Esophagus squamous epithelium (tissue), 5 donors: ENCODE measurements at places on chromosomes 3 and 15.

GRCh38 chr3:105409364-105409763, 42.7 kb downstream of the ALCAM start:
- DNase-seq = no peak

DNA sequence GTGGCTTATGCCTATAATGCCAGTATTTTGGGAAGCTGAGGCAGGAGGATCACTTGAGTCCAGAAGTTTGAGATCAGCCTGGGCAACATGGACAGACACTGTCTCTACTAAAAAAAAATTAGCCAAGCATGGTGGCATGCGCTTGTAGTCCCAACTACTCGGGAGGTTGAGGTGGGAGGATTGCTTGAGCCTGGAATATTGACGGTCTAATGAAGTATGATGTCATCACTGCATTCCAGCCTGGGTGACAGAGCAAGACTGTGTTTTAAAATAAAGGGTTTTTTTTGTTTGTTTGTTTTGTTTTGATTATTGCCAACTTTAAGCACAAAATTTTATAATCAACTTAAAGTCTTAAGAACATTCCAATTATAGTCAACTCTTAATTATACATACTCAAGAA, 6.8 kb downstream of the PLSCR1 start:
- DNase-seq = no peak

DNA sequence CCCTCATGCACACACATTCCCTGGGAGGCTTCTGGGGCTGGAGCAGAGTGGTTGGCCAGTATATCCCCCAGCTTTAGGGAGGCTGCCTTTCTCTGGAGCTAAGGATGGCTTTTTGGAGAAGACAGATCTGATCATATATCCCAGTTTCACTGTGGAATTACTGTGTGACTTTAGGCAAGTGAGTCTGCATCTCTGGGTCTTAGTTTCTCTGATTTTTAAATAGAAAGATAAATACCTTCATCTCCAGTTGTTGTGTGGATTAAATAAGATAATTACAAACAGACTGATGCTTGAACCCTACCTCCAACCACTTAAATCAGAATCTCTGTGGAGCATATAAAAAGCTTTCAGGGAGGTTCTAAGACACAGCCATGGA, 11.1 kb upstream of the WNT7A start:
- DNase-seq = no peak

DNA sequence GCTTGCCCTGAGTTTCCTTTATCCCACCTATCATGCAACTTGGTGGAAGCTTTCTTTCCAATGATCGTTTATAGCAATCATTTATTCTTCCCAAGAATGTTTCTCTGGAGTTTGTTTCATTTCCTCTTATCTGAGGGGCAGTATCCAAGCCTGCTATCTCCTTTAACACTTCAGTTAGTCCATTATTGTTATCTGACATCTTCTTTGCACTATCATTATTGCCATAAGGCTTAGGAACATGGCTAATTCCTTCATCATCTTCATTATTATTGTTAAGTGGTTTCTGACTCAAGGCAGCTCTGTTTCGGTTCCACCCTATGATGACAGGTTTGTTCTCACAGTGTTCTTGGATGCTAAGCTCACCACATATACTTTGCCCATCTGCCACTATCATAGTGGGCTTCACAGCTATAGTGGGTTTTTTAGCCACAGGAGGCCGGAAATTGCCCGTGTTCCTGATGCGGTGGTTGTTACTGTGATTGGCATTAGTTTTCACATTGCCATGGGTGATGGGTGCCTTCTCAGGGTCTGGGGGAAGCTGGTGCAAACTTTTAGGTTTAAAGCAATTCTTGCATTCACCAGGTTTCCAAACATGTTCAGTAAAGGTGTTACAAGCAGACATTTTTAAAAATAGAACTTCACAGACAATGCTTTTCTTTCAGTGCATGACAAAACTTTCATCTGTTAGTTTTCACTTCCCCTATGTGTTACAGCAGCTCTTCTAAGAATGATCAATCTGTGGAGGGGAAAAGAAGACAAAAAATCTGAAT, 110.6 kb upstream of the TSPAN3 start:
- DNase-seq = no peak

- no peak for DNase-seq
These were observed 9.8 kb upstream of the ATP13A5 start for GRCh38 chr3:193388361-193388760.

GRCh38 chr15:75032395-75032794, 9.0 kb downstream of the PPCDC start:
- DNase-seq = no peak

DNA sequence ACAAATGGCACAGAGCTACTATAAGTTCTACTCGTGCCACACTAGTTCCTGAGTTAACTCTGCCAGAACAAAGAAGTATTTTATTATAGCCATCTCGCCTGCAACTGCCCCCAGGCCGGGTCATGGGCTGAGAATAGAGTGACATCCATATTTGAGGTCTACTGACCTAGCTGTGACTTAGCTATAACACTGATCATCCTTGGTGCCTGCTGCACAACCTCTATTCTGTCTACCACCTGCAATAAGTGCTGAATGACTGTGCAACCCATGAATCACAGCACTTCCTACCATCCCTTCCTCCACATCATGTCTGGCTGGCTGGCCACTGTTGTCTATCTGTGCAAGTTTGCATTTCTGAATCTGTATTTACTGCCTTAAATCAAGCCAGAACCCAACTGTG, 506.5 kb upstream of the TBL1XR1 start:
- no peak for DNase-seq

GRCh38 chr3:72818905-72819304, 29.3 kb downstream of the SHQ1 start:
- no peak for DNase-seq

DNA sequence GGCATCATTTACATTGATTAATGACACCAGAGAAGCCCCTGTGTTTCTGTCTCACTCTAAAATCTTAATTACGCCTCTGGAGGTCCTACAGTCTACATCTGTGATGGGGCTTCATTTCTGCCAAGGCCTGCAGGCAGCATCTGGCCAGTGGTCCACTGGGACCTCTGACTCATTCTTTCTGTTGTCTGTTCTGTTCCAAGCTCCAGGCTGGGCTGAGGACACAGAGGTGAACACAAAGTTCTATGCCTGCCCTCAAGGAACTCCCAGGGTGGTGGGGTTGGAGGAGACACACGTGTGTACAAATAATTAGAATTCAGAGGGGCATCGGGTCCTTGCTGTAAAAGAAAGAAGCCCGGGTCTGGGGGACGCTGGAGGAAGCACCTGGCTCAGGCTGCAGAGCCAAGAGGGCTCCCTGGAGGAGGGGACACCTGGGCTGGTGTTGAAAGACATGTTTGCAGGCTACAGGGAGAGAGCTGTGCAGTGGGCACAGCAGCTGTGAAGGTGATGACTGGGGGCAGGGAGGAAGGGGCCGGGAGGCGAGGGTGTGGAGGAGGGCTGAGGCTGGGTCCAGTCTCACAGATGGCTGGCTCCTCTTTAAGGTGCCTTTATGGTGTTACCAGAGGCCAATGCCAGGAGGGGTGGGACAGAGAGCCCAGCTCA, 103.3 kb upstream of the PRR23E start:
- no peak for DNase-seq

- DNase-seq = no peak
These were observed 4.7 kb upstream of the OCA2 start for GRCh38 chr15:28103831-28104230.

- no peak for DNase-seq
These were observed 446.8 kb downstream of the IGSF11 start for GRCh38 chr3:118587847-118588246.

GRCh38 chr3:115581362-115582135, 41.8 kb upstream of the GAP43 start:
- no peak for DNase-seq

GRCh38 chr15:57458356-57458781, 82.1 kb downstream of the CGNL1 start:
- DNase-seq = no peak

DNA sequence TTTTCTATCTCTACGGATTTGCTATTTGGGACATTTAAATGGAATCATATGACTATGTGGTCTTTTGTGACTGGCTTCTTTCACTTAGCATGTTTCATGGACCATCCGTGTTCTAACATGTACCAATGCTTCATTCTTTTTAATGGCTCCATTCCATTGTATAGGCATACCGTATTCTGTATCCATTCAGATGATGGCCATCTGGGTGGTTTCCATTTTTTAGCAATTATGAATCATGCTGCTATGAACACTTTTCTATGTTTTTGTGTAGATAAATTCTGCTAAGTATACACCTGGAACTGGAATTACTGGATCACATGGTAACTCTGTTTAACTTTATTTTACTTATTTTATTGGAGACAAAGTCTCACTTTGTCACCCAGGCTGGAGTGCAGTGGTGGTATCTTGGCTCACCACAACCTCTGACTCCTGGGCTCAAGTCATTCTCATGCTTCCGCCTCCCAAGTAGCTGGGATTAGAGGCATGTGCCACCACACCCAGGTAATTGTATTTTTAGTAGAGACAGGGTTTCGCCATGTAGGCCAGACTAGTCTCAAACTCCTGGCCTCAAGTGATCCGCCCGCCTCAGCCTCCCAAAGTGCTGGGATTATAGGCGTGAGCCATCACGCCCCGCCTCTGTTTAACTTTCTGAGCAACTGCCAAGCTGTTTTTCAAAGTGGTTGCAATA, 13.4 kb downstream of the UBP1 start:
- DNase-seq = no peak

GRCh38 chr3:128336337-128337156, 130.1 kb downstream of the DNAJB8 start:
- DNase-seq = no peak

GRCh38 chr3:72265256-72266015, 480.5 kb upstream of the PROK2 start:
- DNase-seq = no peak

- DNase-seq = no peak
These were observed 128.2 kb downstream of the UBE2E2 start for GRCh38 chr3:23331141-23331935.

DNA sequence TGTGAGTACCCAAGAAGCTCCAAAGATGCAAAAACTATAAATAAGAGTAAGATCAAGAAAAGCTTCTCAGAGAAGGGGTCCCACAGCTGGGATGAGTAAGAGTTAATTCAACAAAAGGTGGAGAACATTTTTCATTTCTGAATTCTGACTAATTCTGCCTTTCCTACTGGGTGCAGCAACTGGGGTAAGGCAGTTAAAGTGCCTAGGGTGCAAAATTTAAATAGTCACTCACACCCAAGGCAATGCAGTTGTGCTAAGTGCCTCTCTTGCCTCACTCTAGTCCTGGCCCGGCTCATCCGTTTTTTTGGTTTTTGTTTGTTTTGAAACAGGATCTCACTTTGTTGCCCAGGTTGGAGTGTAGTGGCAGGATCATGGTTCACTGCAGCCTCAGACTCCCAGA, 240.2 kb downstream of the TP63 start:
- DNase-seq = no peak

GRCh38 chr3:100106094-100106493, 8.2 kb downstream of the FILIP1L start:
- no peak for DNase-seq

- no peak for DNase-seq
These were observed 26.6 kb upstream of the ACAN start for GRCh38 chr15:88776646-88777045.

GRCh38 chr3:31957106-31957505, 24.0 kb downstream of the OSBPL10 start:
- DNase-seq = no peak

DNA sequence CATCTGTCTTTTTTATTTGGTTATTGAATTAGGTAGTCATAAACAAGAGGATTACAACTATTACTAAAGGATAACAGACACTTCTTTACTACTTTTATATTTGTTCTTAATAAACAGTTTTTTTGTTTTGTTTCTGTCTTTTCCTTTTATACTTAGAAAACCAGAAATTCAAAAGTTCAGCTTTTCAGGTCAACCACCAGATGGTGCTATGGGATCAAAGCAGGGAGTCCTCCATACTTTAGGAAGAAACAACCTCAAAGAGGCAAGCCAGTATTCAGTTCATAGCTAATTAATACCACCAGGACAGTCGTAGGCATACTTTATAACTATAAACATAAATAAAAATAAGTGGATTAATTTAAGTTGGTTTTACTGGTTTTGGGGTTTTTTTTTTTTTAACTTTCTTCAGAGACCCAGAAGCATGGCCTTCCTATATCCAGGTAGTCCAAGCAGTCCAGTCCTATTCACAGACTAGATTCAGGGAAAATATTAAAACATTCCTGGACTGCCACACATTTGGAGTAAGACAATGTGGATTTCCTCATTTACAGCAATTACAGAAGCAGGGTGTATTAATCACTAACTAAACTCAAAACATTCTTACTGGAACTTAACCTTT, 16.0 kb upstream of the EID1 start:
- no peak for DNase-seq

DNA sequence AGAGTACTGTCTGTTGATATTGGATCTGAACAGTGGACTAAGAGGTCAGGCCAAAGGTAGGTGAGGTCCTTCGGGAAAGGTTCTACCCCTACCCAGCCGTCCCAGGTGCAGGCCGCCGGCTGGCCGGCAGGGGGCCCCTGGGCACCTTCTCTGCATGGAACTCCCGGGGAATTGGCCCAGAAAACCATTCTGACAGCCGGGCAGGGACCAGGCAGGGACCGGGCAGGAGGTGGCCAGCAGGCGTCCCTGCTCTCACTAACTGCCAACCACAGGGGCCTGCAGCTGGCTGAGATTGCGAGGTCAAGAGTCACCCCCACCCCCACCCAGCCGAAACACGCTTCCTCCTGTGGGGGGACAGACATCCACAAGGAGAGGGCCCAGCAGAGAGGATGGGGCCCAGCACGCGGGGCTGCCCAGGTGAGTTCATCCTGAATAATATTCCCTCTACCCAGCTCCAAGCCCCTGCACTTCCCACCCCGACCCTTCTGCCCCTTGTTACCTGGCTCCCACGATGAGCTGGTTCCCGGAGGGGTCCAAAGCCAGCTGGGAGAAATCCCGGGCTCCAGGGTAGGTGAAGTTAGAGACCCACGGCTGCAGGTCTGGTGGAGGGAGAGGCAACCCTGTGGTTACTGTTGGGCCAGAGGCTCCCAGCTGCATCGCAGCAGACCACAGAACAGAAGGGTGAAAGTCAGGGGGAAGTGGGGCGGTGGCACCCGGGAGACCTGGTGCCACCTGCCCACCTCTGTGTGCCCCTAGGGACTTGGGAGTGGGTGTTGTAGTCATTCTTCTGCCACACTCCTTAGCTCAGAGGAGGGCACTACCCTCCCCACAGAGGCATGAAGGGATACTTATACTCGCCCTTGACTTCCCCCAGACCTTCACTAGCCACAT, 84.4 kb downstream of the SEMA5B start:
- no peak for DNase-seq

- DNase-seq = no peak
These were observed 293.5 kb upstream of the SUCLG2 start for GRCh38 chr3:67947808-67948508.

- DNase-seq = no peak
These were observed 49.8 kb downstream of the NIPA2 start for GRCh38 chr15:22888120-22888859.

- no peak for DNase-seq
These were observed 102.3 kb upstream of the GOLGA6L6 start for GRCh38 chr15:20643829-20644425.
